Osteocyte (in vitro differentiated cells): ENCODE measurements at places on chromosomes 2 and 18. TPM values are rescaled to one million over a fixed set of nuclear protein-coding genes. Genes with fewer than 3 reads are reported as not detected.

Gene PJVK
- 7.4 TPM in 2 replicates for total RNA-seq

Gene GGCX
- total RNA-seq, result 58.2 and 59.6 TPM in 2 replicates

Gene UGT1A1
- total RNA-seq, result not detected in 2 replicates

Gene LHCGR
- not detected in 2 replicates for total RNA-seq

Gene CNTNAP5
- not detected in 2 replicates for total RNA-seq

DNA sequence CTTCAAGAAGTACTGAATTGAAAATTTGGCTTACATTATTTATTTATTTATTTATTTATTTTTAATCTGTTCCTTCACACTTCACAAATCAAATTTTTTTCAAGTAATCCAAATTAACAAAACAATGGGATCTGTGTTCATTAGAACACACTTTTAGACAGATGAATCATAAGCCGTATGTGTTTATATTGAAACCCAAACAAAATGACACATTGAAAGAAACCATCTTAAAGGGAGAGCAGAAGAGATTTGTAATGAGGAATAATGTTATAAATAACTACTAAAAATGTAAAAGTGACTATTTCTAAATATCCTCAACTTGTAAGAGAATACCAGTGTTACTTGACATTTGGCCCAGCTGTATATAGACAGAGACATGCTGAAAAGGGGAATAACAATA lies 991.0 kb upstream of the CHAC2 start:
- no peaks in the 10 kb centered on the region for H3K36me3 ChIP-seq
- DNase-seq, result no peak

- H3K4me1 ChIP-seq, result peaks cover 41% of the 10 kb centered on the region
- no peak for DNase-seq
- peaks cover 4% of the 10 kb centered on the region for H3K27me3 ChIP-seq
- no peak overlapping the region for H3K27ac ChIP-seq
- no peaks in the 10 kb centered on the region for H3K36me3 ChIP-seq
Observed at GRCh38 chr18:10378688-10379420, 75.6 kb upstream of the APCDD1 start.

DNA sequence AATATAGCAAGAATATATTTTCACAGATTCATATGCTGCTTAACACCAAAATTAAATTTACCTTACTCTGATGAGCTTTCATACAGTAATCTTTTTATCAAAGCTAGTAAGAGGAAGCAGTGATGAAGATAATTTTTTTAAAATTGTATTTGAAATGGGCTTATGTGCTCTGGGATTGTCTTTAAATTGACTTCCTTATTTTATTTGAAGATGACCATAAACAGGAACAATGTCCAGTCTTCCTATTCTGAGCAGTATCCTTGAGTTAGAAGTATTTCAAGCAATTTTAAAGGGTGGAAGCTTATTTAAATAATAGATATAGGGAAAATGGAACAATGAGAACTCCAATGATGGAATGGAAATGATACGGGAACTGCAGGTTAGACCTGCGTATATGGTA lies 211.6 kb downstream of the MCFD2 start:
- H3K36me3 ChIP-seq, result no peaks in the 10 kb centered on the region
- no peak overlapping the region for H3K4me3 ChIP-seq
- peaks cover 28% of the 10 kb centered on the region for H3K4me1 ChIP-seq
- H3K27me3 ChIP-seq, result no peaks in the 10 kb centered on the region

- no peaks in the 10 kb centered on the region for H3K36me3 ChIP-seq
- no peak overlapping the region for H3K27ac ChIP-seq
- no peak for DNase-seq
- no peaks in the 10 kb centered on the region for H3K4me1 ChIP-seq
- H3K27me3 ChIP-seq, result peaks cover 29% of the 10 kb centered on the region
Observed at GRCh38 chr2:113135317-113135716, 7.9 kb downstream of the IL1RN start.

DNA sequence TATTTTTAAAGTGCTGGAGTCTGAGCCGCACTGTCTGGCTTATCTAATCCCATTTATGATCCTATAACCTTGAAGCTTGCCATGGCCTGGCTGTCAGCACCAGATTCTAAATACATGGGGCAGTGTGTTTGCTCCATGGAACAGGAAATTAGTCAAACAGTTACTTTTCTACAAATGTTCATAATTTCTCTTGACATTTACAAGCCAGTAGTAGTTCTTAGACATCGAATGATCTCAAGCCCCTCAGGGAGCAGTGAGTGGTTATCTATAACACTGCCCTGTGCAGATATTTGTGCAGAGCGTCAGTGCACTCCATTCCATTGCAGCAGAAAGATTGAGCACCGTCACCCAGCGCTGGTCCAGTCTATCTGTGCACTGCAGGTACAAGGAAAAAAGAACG lies 205.2 kb downstream of the AGPS start:
- H3K27me3 ChIP-seq, result peaks cover 24% of the 10 kb centered on the region
- H3K27ac ChIP-seq, result no peak overlapping the region
- H3K4me1 ChIP-seq, result no peaks in the 10 kb centered on the region

- no peaks in the 10 kb centered on the region for H3K27me3 ChIP-seq
- no peak overlapping the region for H3K27ac ChIP-seq
- H3K36me3 ChIP-seq, result no peaks in the 10 kb centered on the region
- DNase-seq, result no peak
- H3K4me3 ChIP-seq, result no peak overlapping the region
Observed at GRCh38 chr2:59461127-59461526, 1092.3 kb downstream of the BCL11A start.

GRCh38 chr18:24243677-24244076 lies 104.8 kb downstream of the CABYR start:
- H3K36me3 ChIP-seq, result peaks cover 4% of the 10 kb centered on the region
- no peak overlapping the region for H3K4me3 ChIP-seq
- H3K27ac ChIP-seq, result no peak overlapping the region
- H3K4me1 ChIP-seq, result no peaks in the 10 kb centered on the region
- H3K27me3 ChIP-seq, result no peaks in the 10 kb centered on the region

GRCh38 chr18:5452943-5453443 lies 90.8 kb downstream of the EPB41L3 start:
- H3K27ac ChIP-seq, result no peak overlapping the region
- DNase-seq, result no peak
- peaks cover 24% of the 10 kb centered on the region for H3K4me1 ChIP-seq
- H3K27me3 ChIP-seq, result no peaks in the 10 kb centered on the region
- H3K4me3 ChIP-seq, result no peak overlapping the region

GRCh38 chr2:96136129-96136720 lies 2.1 kb downstream of the ASTL start:
- no peak overlapping the region for H3K27ac ChIP-seq
- no peaks in the 10 kb centered on the region for H3K4me1 ChIP-seq
- no peaks in the 10 kb centered on the region for H3K36me3 ChIP-seq
- no peak overlapping the region for H3K4me3 ChIP-seq

- peaks cover 40% of the 10 kb centered on the region for H3K4me1 ChIP-seq
- H3K4me3 ChIP-seq, result no peak overlapping the region
- DNase-seq, result no peak
- no peaks in the 10 kb centered on the region for H3K27me3 ChIP-seq
- H3K36me3 ChIP-seq, result no peaks in the 10 kb centered on the region
Observed at GRCh38 chr2:173044686-173045085, 31.0 kb upstream of the MAP3K20 start.

DNA sequence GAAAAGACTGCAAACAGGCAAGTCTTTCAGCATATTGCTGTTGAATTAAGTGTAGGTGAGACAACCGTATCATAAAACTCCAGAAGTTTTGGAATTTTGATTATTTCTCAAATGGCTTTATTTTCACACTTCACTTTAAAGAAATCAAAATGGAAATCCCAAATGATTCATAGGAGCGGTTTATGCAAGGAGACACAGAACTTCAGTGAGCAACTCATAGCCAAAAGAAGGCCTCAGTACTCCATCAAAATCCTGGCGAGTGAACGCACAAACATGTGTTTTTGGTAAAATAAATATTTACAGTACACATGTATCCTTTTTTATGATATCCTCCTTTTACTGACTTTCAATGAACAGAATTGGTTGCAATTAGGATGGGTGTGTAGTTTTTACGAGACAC lies 140.4 kb upstream of the APCDD1 start:
- H3K36me3 ChIP-seq, result no peaks in the 10 kb centered on the region
- no peak overlapping the region for H3K27ac ChIP-seq
- peaks cover 31% of the 10 kb centered on the region for H3K27me3 ChIP-seq
- H3K4me1 ChIP-seq, result peaks cover 8% of the 10 kb centered on the region
- no peak overlapping the region for H3K4me3 ChIP-seq
- no peak for DNase-seq

DNA sequence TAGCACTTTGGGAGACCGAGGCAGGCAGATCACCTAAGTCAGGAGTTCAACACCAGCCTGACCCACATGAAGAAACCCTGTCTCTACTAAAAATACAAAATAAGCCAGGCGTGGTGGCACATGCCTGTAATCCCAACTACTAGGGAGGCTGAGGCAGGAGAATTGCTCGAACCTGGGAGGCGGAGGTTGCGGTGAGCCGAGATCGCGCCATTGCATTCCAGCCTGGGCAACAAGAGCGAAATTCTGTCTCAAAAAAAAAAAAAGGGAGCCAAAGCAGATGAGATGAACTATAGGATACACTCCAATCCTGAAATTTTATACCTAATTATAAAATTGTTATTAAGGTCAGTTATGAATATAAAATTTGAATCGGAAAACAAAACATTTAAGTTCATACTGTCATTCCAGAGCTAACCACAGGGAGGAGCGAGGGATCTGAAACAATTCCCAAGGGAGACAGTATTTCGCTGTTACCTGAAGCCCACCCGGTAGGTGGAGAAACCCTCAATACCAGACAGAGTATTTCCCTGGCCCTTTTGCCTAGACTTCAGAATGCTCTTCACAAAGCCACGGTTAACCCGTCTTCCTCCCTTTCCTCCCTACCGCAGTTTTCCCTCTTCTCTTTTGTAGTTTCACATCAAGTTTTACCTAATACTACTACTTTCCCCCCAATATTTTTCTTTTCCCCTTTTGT lies 1.4 kb downstream of the PPM1G start:
- no peak for DNase-seq
- H3K4me3 ChIP-seq, result peak overlapping the region; percentile 89
- H3K36me3 ChIP-seq, result peaks cover 4% of the 10 kb centered on the region
- no peaks in the 10 kb centered on the region for H3K27me3 ChIP-seq
